Fibroblast of upper back skin (primary cell): ENCODE measurements at places on chromosomes 3 and 15.
A peak's percentile ranks its signal among the peaks of the same experiment; 100 is the strongest.

DNA sequence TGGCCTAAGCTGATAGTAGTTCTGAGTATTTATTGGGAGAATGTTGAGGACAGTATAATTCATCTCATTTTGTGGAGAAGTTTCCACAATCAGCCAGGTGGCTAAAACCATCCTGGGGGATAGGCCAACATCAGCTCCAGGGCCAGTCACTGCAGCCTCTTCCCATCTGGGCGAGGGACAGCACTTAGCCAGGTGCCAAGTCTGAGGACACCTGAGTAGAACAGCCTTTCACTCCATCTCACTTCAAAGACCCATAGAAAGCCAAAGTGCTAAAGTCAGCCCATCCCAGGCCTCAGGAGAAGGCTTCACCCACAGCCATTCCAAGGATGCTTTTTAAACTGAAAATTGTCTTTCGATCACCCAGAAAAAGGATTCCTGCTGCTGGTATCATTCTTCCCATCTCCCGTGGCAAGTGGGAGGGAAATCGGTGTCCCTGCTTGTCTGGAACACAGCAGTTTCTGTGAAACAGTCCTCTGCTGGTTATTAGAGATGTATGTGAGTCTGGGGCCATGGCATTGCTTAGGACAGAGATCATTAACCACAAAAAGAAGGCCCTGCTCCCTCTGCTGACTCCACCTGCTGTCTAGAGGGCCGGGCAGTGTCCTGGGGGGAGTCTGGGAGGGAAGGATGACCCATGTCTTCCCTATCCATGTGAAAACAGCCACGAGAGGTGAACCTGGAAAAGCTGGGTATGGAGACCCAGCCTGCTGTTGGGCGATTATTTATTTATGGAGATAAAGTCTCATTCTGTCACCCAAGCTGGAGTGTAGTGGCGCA is 9.6 kb downstream of the CALML4 start:
- DNase-seq, result no peak

DNA sequence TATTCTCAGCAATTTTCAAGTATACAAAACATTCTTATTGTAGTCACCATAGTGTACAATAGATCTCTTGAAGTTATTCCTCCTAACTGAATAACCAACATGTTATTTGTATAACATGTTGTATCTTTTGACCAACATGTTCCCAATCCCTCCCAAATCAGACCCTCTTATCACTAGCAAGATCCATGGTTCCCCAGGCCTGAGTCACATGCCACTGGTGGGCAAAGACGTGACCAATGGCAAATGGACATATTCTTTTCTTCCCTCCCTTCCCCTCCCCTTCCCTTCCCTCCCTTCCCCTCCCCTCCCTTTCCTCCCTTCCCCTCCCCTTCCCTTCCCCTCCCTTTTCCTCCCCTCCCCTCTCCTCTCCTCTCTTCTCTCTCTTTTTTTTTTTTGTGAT is 45.4 kb downstream of the AMOTL2 start:
- no peak for DNase-seq

DNA sequence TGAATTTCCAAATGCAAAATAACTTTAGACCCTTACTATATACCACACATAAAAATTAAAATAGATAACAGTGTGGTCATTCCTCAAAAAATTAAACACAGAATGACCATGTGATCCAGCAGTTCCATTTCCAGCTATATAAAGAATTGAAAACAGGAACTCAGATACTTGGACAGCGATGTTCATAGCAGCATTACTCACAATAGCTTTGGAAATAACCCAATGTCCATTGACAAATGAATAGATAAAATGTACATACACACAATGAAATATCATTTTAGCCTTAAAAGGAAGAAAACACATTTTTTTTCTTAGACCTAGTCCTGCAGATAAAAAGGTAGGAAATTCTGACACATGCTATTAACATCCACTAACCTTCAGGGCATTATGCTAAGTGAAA is 26.7 kb downstream of the RAD51 start:
- no peak for DNase-seq

GRCh38 chr15:95291898-95292472 is 1038.5 kb upstream of the NR2F2 start:
- DNase-seq, result peak; percentile 56

GRCh38 chr3:23244324-23245041 is 41.4 kb downstream of the UBE2E2 start:
- DNase-seq, result no peak
